ENCODE measurements at places on chromosomes 5 and 9.

- no peak for DNase-seq
Observed at GRCh38 chr5:61496860-61497259, 164.8 kb downstream of the ZSWIM6 start.

GRCh38 chr5:150022681-150023080, 22.1 kb downstream of the HMGXB3 start:
- DNase-seq, result no peak

DNA sequence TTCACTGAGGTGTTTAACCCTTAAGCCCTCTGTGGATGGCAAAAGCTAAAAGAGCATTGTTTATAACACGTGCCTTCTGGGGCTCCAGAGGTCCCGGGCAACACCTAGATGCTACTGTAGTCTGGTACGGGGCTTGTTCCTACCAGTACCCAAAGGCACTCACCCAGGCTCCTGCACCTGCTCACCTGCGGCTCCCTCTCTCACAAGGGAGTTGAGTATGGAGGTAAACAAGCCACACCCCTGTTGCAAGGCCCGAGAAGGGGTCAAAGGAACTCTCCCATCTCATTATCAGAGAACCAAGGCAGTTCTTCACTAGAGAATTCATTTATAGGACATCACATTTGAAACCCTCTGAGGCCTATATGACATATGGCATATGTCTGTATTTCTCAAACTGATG, 53.4 kb upstream of the IL6ST start:
- no peak for DNase-seq

DNA sequence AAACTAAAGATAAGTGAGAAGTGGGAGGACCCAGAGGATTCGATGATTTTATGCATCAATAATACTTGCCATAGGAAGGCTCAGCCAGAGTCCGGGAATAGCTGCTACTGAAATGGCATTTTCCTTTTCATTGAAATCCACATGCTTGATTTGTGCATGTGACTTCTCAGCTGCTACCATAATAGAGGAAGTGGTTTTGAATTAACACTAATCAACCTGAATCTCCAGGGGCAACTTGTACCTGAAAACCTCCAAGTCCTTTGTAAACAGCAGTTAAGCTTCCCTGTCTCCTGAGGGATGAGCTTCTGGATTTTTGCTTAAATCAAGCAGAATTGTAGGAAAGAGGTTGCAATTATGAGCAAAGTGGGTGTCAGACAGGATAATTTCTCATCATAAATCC, 124.9 kb downstream of the PPP2R2B start:
- DNase-seq, result no peak

GRCh38 chr5:168674893-168675482, 95.8 kb upstream of the PANK3 start:
- DNase-seq, result no peak

- no peak for DNase-seq
Observed at GRCh38 chr9:74949859-74950855, 2.6 kb downstream of the C9orf40 start.

Data from stimulated activated CD4-positive, alpha-beta T cell treated with anti-CD3 and anti-CD28 coated beads, TNF-alpha, amount 100 ng/mL, for 48 hours (primary cell).